ENCODE measurements at places on chromosomes 1 and 21. TPM values are rescaled to one million over a fixed set of nuclear protein-coding genes. Genes with fewer than 3 reads are reported as not detected.

GRCh38 chr1:84090447-84091245, 53.4 kb upstream of the PRKACB start:
- peaks cover 28% of the 10 kb centered on the region for H3K4me1 ChIP-seq
- no peak for DNase-seq
- H3K4me3 ChIP-seq: no peak overlapping the region
- no peaks in the 10 kb centered on the region for H3K27me3 ChIP-seq

DNA sequence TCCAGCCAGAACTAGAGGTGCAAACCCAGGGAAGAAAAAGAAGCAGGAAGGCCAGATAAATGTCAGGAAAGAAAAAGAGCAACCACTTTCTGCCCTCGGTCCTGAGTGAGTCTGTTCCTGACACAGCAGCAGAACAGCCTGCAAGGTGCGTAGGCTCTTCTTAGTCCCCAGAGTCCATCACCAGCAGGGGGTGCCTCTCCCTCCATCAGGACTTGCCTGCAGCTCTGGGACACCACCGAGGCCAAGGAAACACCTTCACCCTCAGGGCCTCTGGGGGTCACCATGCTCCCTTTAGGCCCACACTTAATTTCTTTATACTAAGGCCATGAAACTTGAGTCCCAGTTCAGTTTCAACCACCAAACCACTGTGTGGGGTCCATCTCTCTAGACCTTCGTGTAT, 43.7 kb upstream of the NFASC start:
- H3K36me3 ChIP-seq: no peaks in the 10 kb centered on the region
- H3K27ac ChIP-seq: no peak overlapping the region
- peaks cover 30% of the 10 kb centered on the region for H3K27me3 ChIP-seq
- H3K4me1 ChIP-seq: peaks cover 4% of the 10 kb centered on the region
- H3K4me3 ChIP-seq: no peak overlapping the region

DNA sequence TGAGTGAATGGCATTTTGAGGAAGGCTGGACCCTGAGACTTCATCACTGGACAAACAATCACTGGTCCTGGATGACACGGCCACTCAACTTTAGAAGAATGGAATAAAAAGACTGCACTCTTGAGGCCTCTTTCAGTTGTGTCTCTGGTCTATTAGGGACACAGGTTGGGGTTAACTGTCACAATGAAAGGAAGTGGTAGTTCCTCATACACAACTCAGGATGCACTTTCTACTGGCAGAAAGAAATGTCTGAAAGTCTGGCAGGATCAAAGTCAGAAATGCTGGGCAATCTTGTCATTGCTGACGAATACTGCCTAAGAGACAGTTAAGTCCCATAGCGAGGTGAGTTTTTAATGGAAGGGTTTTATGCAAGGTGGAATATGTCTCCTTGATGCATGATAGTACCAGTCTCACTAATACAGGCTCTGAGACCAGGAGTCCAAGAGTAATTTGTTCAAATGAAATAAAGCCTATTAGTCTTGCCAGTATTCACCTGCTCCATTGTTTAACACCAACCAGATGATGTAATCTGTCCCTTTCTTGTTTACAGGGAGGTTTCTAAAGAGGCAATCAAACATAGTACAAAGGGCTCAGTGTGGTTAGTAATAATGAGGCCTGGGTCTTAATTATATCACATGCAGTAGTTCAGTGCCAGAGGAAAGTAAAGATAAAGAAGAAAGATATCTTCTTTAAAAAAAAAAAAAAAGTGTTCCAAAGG, 11.2 kb upstream of the RRP15 start:
- H3K4me3 ChIP-seq: no peak overlapping the region
- H3K36me3 ChIP-seq: no peaks in the 10 kb centered on the region
- no peaks in the 10 kb centered on the region for H3K4me1 ChIP-seq

DNA sequence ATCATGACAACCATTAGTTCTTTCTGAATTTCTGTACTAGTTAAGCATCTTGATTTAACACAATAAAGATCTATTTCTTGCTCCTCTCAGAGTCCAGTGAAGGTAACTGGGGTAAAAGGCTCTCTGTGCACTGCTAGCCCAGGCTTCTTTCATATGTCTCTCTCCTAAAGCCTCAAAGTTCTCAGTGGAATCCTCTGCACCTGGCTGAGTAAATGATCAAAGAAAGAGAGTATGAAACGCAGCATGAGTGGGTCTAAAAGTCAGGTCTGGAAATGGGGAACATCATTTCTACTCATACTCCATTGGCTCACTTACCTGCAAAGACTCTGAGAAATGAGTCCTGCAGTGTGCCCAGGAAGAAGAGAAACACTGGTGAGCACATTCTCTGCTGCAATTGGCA, 418.5 kb downstream of the PTPRC start:
- no peak for DNase-seq
- H3K4me1 ChIP-seq: no peaks in the 10 kb centered on the region

- no peak overlapping the region for H3K4me3 ChIP-seq
- no peak overlapping the region for H3K27ac ChIP-seq
- peak; percentile 82 for DNase-seq
- H3K27me3 ChIP-seq: no peaks in the 10 kb centered on the region
- peaks cover 16% of the 10 kb centered on the region for H3K4me1 ChIP-seq
These were observed 10.3 kb downstream of the NBL1 start for GRCh38 chr1:19654386-19654785.

DNA sequence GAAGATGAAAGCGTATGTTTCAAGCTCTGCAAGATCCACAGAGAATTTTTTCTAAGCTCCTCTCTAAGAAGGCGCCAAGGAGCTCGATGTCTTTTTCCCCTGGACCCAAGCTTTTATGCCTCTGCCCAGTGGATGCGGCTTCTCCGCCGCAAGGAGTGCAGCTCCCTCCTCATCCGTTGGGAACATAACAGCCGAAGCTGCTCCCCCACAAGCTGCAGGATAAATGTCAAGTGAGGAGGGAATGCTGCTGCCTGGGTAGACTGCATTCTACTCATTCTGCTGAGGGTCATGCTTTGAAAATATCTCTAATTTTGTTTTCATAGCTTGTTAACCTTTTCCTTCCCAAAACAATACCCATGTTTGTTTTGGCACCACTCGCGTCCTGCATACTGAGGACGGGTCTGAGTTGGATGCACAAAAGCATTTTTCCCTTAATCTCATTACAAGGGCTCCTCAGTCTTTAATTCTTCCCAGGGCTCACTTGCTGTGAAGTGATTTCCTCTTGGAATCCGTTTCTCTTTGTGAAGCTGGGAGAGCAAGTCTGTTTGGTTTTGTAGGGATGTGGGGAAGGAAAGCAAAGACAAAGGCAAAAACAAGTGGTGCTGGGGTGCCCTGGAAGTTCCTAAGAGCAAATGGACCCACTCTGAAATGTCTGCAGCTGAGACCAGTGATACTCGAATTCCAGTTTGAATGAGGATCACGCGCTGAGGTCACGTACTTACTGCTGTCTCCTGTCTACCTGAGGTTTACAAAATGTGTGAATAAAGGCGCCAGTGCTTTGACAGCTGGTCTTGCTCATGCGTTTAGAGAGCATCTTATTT, 134.0 kb upstream of the IRF2BP2 start:
- no peaks in the 10 kb centered on the region for H3K36me3 ChIP-seq
- H3K4me1 ChIP-seq: peaks cover 37% of the 10 kb centered on the region
- H3K27me3 ChIP-seq: no peaks in the 10 kb centered on the region
- DNase-seq: peak; percentile 59
- no peak overlapping the region for H3K27ac ChIP-seq
- H3K4me3 ChIP-seq: no peak overlapping the region

GRCh38 chr21:45931397-45931969, 50.1 kb upstream of the COL6A1 start:
- H3K4me1 ChIP-seq: no peaks in the 10 kb centered on the region
- H3K27ac ChIP-seq: no peak overlapping the region
- no peaks in the 10 kb centered on the region for H3K27me3 ChIP-seq

- no peak overlapping the region for H3K4me3 ChIP-seq
- H3K27ac ChIP-seq: no peak overlapping the region
- H3K36me3 ChIP-seq: peaks cover 98% of the 10 kb centered on the region
- no peak for DNase-seq
- H3K27me3 ChIP-seq: no peaks in the 10 kb centered on the region
These were observed 13.3 kb downstream of the CSF1 start for GRCh38 chr1:109923946-109924275.

DNA sequence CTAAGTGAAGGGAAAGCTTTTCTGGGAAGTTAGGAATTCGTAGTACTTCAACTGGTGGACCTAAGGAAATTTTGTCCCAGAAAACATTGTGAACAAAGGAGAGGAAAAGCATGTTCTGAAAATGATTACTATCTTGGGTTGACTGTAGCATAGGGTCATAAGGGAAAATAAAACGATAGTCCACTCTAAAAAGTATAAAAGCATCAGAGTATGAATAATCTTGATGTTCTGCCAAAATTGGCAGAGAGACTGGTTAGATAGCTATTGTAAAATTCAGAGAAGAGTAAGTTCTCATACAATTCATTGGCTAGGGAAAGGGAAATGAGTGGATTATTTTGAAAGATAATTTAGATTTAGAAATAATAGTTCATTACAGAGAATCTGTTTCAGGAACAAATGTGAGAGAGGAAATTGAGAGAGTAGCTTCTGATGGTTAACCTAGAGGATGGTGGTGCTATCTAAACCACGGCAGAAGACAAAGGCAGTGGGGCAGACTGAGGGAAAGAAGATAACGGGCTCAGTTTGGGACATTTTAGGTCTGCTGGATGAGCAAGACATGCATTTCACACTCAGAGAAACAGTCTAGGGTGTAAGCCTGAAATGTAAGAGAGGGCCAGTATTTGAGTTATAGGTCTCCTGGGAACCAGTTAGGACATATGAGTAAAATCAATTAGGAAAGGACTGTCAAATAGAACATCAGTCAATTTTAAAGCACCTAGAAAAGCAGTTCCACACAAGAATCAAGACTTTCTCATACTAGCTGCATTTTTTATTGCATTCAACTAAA, 799.3 kb upstream of the CXADR start:
- DNase-seq: no peak
- H3K27ac ChIP-seq: no peak overlapping the region
- no peaks in the 10 kb centered on the region for H3K27me3 ChIP-seq
- no peak overlapping the region for H3K4me3 ChIP-seq

DNA sequence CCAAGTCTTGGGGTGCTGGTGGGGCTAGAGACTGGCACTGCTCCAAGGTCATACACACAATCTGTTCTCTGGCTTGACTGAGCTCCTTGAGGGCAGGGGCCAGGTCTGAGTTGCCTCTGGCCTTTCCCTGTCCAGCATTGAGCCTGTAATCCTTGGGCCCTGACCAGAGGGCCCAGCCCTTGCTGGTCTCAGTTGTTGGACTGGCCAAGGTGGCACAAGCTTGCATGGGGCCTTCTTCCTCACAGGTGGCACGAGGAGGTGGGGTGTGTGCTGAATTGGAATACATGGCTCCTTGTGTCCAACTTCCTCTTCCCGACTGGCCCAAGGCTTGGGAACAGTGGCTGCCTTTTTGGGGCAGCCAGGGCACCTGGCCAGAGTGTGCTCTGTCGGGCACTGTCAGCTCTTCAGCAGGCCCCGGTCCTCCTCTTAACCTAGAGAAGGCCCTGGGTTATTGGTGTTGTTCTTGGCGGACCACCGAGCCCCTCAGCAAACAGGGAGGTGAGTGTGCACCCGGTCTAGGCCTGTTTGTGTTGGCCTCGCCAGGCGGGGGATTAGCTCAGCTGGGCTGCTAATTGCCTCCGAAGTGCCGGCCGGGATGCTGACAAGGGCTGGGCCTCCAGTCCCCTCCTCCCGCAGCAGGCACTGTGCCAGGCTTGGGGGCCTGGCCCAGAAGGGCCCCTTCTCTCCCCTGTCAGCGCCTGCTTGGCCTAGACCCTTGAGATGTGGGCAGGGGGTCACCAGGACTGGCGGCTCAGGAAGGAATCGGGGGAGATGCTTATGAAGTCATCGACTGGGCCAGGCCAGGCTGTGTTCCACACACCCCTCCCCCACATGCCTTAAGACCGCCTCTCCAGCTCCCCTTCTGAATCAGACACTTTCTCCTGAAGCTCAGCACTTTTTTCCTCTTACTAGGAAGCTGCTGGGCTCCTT, 28.5 kb downstream of the WNT4 start:
- peaks cover 89% of the 10 kb centered on the region for H3K36me3 ChIP-seq
- H3K27me3 ChIP-seq: no peaks in the 10 kb centered on the region
- H3K27ac ChIP-seq: no peak overlapping the region
- H3K4me3 ChIP-seq: no peak overlapping the region
- no peak for DNase-seq

- no peaks in the 10 kb centered on the region for H3K36me3 ChIP-seq
- H3K4me3 ChIP-seq: no peak overlapping the region
- H3K27ac ChIP-seq: no peak overlapping the region
- peaks cover 11% of the 10 kb centered on the region for H3K4me1 ChIP-seq
These were observed 23.1 kb downstream of the TNN start for GRCh38 chr1:175090780-175091179.

- no peak for DNase-seq
- H3K4me1 ChIP-seq: no peaks in the 10 kb centered on the region
- H3K4me3 ChIP-seq: no peak overlapping the region
- no peaks in the 10 kb centered on the region for H3K27me3 ChIP-seq
- no peak overlapping the region for H3K27ac ChIP-seq
- H3K36me3 ChIP-seq: no peaks in the 10 kb centered on the region
These were observed 406.8 kb upstream of the BEND5 start for GRCh38 chr1:49183489-49183888.

- H3K4me1 ChIP-seq: no peaks in the 10 kb centered on the region
- H3K36me3 ChIP-seq: no peaks in the 10 kb centered on the region
- no peak overlapping the region for H3K27ac ChIP-seq
- no peaks in the 10 kb centered on the region for H3K27me3 ChIP-seq
- H3K4me3 ChIP-seq: no peak overlapping the region
These were observed 36.6 kb downstream of the RABIF start for GRCh38 chr1:202852163-202852904.

GRCh38 chr1:232066521-232066920, 439.9 kb downstream of the DISC1 start:
- no peak overlapping the region for H3K27ac ChIP-seq
- no peaks in the 10 kb centered on the region for H3K27me3 ChIP-seq
- no peak for DNase-seq
- no peak overlapping the region for H3K4me3 ChIP-seq
- no peaks in the 10 kb centered on the region for H3K4me1 ChIP-seq

SMCP gene
- not detected for total RNA-seq

PAQR6 gene
- 0.32 TPM for total RNA-seq

HES3 gene
- not detected for total RNA-seq

TRIM45 gene
- total RNA-seq: 2.3 TPM

SPATA46 gene
- not detected for total RNA-seq

MOB3C gene
- total RNA-seq: 5.0 TPM

MRPL55 gene
- 101 TPM for total RNA-seq

CNKSR1 gene
- total RNA-seq: not detected

GNB1 gene
- 108 TPM for total RNA-seq
